ENCODE measurements at places on chromosomes 6 and 20. TPM values are rescaled to one million over a fixed set of nuclear protein-coding genes. Genes with fewer than 3 reads are reported as not detected.

The COL11A2 gene
- 0.22 TPM for total RNA-seq

The TMEM244 gene
- 1.3 TPM for total RNA-seq

The CTSZ gene
- 134 TPM for total RNA-seq

The ARMH2 gene
- total RNA-seq, result not detected

The EBF4 gene
- 1.1 TPM for total RNA-seq

The COL12A1 gene
- 404 TPM for total RNA-seq

The OVOL2 gene
- not detected for total RNA-seq
